CD4-positive, CD25-positive, alpha-beta regulatory T cell (primary cell): ENCODE measurements at places on chromosomes 2 and 18.

GRCh38 chr2:21034972-21035279, 8.9 kb downstream of the APOB start:
- DNase-seq, result no peak

GRCh38 chr2:162403884-162404283, 60.0 kb downstream of the GCA start:
- DNase-seq, result no peak

GRCh38 chr2:95698146-95698545, 106.3 kb downstream of the TRIM43 start:
- DNase-seq, result no peak

GRCh38 chr2:9941996-9942390, 9.5 kb upstream of the GRHL1 start:
- no peak for DNase-seq

- no peak for DNase-seq
These were observed 124.8 kb upstream of the ITGB6 start for GRCh38 chr2:160324917-160325316.

DNA sequence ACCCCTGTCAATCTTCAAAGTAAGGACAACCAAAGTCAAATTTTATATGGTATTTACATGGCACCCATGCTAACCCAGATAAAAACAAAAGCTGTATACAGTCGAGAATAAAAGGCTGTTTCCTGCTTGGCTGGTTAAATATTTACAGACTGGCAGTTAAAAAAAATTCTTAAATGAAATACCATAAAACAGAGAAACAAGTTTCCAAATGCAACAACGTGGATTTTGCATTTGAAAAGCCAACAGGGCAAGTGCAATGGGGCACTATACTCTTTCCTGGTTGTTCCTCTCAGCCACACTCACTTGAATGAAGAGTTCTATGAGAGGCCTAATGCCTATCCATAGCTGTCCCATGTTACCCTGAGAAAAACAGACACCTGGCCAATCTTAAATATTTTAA, 6.1 kb upstream of the NR4A2 start:
- no peak for DNase-seq

DNA sequence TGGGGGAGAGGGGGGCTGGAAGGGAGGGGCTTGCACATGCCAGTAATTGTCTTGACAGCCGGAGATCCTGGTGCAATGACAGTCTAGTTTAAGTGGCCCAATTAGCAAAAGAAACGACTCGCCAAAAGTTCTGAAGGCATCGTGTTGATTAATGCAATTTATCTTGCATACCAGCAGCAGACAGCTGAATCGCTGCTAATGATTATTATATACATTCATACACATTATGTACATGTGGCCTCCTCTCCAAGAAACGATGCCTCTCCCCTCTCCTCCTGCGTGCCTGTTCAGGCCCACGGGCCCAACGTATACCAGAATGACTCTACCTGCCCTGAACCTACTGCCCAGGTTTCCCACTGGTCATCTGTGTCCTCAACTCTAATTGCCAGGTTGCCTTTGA, 214.5 kb downstream of the CELF4 start:
- no peak for DNase-seq

- no peak for DNase-seq
These were observed 37.1 kb upstream of the CCDC93 start for GRCh38 chr2:118050974-118051373.

- DNase-seq, result no peak
These were observed 117.9 kb downstream of the TANC1 start for GRCh38 chr2:159086342-159086741.

DNA sequence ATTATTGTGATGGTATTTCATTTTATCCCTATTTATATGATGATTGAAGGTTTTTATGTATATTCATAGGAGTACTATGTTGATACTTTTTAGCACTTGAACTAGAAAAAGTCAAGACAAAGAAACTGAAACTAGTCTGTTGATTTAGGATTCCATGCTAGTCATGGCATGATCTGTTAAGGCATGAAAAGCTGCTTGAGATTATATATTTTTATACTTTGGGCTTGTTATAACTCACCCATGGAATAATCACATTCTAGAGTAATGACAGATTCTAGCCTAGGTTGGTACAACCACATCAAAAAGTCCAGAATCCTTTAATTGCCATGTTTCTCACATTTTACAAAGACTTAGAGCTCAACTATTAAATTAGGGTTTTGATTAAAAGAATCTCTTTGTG, 472.6 kb upstream of the CELF4 start:
- no peak for DNase-seq

DNA sequence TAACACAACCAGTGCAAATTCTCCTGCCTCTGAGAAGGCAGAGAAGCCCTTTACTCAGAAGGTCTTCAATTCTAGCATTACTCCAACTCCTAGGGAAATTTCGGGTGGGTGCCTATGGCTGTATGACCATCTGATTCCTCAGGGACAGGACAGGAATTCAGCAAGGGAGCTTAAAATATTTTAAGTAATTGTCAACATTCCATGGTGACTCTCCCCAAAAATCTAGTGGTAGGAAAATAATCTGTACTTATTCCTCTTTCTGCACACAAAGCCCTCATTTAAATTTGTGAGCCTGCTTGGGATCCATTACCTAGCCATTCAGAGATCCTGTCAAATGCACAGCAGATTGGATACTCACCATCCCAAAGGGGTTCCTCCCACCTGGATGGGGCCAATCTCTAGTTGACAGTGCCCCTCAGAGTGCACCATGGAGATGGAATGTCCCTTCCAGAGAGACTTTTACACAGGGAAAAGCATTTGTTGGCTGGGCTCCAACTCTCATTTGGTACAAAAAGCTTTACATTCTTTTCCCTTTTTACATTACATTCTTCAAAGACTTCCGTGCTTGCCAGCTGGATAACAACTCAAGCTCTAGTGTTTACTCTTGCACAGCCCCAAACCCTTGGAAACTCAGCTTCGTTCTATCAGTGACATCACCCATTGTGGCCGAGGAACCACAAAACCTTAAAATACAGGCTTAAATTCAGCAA, 3.1 kb upstream of the TMEM150A start:
- no peak for DNase-seq

GRCh38 chr2:31083234-31083993, 54.8 kb downstream of the GALNT14 start:
- DNase-seq, result no peak
